ENCODE measurements at places on chromosomes 6 and 20.

- DNase-seq, result no peak
These were observed 95.4 kb downstream of the RNF217 start for GRCh38 chr6:125057392-125058246.

DNA sequence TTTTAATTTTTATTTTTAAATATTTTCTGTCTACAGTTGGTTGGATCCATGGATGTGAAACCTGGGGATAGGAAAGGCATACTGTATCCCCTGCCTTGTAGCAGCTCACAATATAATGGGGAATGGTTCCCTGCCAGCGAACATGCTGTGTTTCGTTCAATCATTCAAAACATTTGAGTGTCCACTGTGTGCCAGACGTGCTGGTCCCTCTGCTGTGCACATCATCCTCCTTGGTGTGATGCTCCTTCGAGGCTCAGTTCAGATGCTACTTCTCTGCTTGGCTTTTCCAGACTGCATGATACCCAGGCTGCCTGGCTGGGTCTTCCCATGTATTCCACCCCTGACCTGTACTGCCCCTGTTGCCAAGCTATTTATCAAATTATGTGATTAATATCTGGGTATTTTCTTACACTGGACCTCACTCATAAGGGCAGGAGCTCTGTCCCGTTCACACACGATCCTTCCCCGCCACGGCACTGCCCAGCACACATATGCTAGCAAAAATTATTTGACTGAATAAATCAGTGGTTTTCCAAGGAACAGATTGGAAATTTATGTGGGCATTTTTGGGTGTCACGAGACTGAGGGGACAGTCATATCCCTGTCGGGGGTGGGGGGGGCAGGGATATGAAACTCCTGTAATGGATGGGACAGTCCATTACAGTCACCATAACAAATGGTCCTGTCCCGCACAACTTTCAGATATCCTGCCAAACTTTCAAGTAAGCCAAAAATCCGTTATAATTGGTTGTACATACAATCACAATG, 4.9 kb downstream of the SDCBP2 start:
- no peak for DNase-seq

DNA sequence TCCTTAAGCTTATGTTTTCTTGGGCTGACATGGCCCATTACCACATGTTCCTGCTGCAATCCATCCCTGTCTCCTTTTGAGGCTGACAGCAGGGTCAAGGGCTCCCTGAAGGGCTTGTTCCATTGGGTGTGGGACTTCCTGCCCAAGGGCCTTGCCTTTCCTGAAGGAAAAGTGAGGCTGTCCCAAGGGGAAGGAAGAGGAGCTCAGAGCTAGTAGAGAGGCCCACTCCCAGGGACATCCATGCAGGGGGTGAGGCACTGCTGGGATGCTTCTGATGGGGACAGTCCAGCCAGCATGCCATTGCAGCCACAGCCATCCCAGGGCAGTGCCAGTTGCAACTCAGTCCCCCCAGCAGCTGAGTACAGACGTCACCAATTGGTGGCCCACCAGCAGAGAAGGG, 138.4 kb upstream of the FOXA2 start:
- no peak for DNase-seq

DNA sequence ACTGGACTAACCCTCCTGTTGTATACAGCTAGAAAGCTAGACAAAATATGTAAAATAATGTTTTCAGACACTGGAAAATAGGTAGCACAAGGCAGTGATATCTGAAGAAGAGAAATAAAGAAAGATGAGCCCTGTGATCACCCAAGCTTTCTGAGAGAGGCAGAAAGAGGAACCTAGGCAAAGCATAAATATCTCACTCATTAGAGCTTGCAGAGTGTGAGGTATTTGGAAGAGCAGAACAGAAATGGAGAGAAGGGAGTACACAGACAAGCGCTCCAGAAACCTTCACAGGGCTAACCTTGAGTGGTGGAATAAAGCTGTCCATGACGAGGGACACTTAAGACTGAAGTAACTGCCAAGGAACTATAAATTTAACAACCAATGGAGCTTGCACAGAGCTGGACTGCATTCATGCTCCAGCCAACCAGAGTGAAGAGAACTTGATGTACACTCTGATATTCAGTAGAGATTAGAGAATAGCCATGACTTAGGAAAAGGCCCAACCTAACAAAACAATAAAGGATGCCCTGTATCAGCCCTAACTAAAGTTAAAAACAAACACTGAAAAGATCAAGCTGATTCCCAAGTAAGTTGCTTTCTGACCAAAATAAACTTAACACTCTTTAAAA, 280.9 kb upstream of the STXBP5 start:
- DNase-seq, result no peak

GRCh38 chr20:61830241-61830930, 235.3 kb downstream of the TAF4 start:
- DNase-seq, result no peak

GRCh38 chr20:34310481-34311117, 7.4 kb upstream of the AHCY start:
- no peak for DNase-seq

DNA sequence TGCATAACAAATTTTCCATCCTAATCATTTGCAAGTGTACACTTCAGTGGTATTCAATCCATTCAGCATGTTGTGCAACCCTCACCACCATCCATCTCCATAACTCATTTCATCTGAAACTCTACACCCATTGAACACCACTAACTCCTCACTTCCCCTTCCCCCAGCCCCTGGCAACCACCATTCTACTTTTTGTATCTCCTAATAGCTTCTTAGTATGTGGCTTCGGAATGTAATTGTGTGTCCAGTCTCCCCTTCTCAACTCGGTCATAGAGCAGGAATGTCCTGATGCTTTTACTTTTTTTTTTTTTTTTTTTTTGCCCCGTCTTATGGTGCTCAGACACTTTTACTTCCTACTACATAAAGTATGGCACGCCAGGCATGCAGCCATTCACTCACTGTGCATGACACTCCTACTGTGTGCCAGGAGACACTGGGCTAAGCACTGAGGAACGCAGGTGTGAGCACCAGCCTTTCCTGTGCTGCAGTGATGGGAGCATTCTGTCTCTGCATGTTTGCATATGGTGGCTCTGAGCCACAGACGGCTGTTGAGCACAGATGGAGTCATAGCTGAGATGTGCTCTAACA, 15.3 kb downstream of the HCK start:
- DNase-seq, result no peak

Measured in caudate nucleus (tissue), 63 donors.